ENCODE measurements at places on chromosomes 4 and X. TPM values are rescaled to one million over a fixed set of nuclear protein-coding genes. Genes with fewer than 3 reads are reported as not detected.

Gene TASL
- not detected for total RNA-seq

Gene PPP2R2C
- total RNA-seq = 33.5 TPM

Gene TMEM131L
- total RNA-seq = 5.3 TPM

Gene USP17L17
- total RNA-seq = not detected

Gene SMARCAD1
- total RNA-seq = 10.0 TPM

Gene TMEM271
- not detected for total RNA-seq

Gene WDR44
- total RNA-seq = 13.9 TPM

Gene TRPC5OS
- not detected for total RNA-seq

Gene RNF150
- 0.39 TPM for total RNA-seq

Gene GAGE2A
- total RNA-seq = not detected

Gene CLCN4
- total RNA-seq = 4.8 TPM

Gene FRAS1
- total RNA-seq = 1.8 TPM

Gene BMP3
- not detected for total RNA-seq

Gene RPS6KA6
- 5.7 TPM for total RNA-seq

Gene BOD1L1
- total RNA-seq = 17.6 TPM

Gene GUCY1B1
- total RNA-seq = 0.25 TPM

Gene STBD1
- 9.6 TPM for total RNA-seq

Gene CT45A2
- total RNA-seq = not detected
